NCI-H1436 treated with DMSO at 0.1 percent for 48 hours (cell line): ENCODE measurements at places on chromosomes 4 and X.

DNA sequence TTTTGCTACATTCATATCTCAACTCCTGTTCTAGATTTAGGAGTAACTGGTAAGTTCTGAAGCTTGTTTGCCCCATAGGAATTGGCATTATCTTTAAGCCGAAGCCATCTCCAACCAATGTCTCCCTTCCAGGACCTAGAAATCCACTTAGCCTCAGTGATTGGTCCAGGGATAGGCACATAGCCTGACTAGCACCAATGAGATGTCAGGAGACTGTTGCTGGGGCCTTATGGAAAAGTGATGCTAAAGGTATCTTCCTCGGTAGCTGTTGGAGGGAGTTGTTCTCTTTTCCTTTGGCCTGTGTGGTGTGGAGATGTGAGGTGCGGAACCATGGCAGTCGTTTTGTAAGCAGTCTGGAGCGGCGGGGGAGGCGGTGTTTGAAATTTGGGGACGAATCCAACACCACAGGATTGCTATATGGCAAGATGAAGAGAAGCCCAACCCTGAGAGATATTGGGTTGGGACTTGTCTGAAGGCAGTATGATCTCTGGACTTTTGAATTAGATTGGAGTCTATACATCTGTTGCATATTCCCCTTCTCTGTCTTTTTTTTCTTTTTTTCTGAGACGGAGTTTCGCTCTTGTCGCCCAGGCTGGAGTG lies 109.8 kb upstream of the ATP6AP2 start:
- DNase-seq = no peak

DNA sequence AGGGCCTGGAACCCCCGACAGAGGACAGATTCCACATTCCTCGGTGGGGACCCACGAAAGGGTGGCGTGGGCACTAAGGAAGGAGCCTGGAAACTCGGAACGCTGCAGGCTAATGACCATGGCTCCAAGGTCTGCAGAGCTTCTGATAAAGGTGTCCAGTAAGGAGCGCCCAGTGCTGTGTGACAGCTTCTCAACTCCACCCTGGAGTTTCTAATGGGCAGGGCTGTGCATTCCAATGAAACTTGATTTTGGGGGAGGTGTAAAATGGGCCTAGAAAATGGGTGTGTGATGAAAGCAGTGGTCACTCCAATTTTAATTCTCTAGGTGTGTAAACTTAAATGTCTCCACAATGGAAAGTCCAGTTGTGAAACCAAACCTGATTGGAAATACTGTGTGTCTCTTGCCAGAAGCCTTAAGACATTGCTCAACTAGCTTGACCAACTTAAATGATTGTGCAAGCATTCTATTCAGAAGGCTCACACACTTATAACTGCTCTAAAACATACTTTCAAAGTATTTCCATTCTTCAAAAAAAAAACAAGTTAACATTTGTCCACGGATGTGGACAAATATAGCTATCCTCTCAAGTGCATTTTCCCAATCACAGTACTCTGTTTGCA lies 52.1 kb downstream of the XAGE2 start:
- DNase-seq = no peak

DNA sequence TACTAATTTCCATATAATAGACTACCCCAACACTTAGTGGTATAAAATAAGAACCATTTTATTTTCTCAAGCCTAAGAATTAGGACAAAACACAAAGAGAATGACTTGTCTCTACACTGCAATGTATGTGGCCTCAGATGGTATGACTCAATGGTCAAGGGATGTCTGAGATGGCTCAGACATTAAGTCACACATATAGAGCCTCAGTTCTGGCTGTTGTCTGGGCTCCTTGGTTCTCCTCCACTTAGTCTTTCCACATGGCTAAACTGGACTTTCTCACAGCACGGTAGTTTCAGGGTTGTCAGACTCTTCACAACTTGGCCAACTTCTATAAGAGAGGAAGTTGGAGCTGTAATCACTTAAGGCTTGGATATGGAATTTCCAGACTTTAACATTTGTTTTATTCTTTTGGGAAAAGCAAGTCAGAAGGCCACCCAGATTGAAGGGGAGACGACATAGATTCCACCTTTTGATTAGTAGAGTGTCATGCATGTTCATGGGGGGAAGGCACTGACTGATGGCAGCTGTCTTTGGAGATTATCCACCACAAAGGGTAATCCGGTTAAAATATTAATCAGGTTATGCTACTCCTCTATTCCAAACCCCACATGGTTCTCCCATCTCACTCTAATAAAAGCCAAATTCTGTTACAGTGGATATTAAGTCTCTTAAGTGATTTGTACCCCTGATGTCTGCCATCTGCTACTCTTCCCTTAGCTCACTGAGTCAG lies 9.4 kb downstream of the IL15 start:
- DNase-seq = no peak

- DNase-seq = no peak
Measured at GRCh38 chrX:150693725-150694574, 754 bp downstream of the MTMR1 start.

DNA sequence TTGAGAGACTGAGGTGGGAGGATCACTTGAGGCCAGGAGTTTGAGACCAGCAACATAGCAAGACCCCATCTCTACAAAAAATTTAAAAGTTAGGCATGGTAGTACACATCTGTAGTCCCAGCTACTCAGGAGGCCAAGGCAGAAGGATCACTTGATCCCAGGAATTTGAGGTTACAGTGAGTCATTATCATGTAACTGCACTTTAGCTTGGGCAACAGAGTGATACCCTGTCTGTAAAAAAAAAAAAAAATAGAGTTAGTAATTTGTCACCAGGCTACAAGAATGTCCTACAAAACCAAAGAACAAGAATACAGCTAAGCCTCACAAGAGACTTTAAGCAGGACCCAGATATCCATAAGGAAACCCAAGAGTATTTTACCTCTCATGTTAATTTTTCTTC lies 27.0 kb upstream of the RAB28 start:
- no peak for DNase-seq
